Immature natural killer cell (primary cell): ENCODE measurements at places on chromosomes 2 and 18. TPM values are rescaled to one million over a fixed set of nuclear protein-coding genes. Genes with fewer than 3 reads are reported as not detected.
A peak's percentile ranks its signal among the peaks of the same experiment; 100 is the strongest.

- no peak for DNase-seq
- peaks cover 16% of the 10 kb centered on the region for H3K27me3 ChIP-seq
- H3K4me1 ChIP-seq = no peaks in the 10 kb centered on the region
- no peak overlapping the region for H3K27ac ChIP-seq
Measured at GRCh38 chr2:26838121-26838906, 9.6 kb upstream of the DPYSL5 start.

The UGT1A1 gene
- not detected for polyA plus RNA-seq

- H3K27ac ChIP-seq = no peak overlapping the region
- peaks cover 13% of the 10 kb centered on the region for H3K27me3 ChIP-seq
- DNase-seq = no peak
- H3K4me3 ChIP-seq = peak overlapping the region; percentile 67
- peaks cover 13% of the 10 kb centered on the region for H3K4me1 ChIP-seq
Measured at GRCh38 chr2:88199912-88200682, 30.0 kb downstream of the THNSL2 start.

GRCh38 chr18:63470751-63471150 is 6.0 kb upstream of the SERPINB5 start:
- peaks cover 7% of the 10 kb centered on the region for H3K27me3 ChIP-seq
- no peak for DNase-seq
- H3K4me1 ChIP-seq = no peaks in the 10 kb centered on the region
- no peak overlapping the region for H3K4me3 ChIP-seq
- H3K27ac ChIP-seq = no peak overlapping the region

The UPP2 gene
- not detected for polyA plus RNA-seq

GRCh38 chr18:64403784-64404503 is 255.1 kb upstream of the LINC00305 start:
- H3K4me3 ChIP-seq = no peak overlapping the region
- no peak for DNase-seq
- H3K27ac ChIP-seq = no peak overlapping the region
- no peaks in the 10 kb centered on the region for H3K36me3 ChIP-seq

The MFF gene
- 159 TPM for polyA plus RNA-seq

The IL37 gene
- polyA plus RNA-seq = not detected

The UGT1A9 gene
- not detected for polyA plus RNA-seq

DNA sequence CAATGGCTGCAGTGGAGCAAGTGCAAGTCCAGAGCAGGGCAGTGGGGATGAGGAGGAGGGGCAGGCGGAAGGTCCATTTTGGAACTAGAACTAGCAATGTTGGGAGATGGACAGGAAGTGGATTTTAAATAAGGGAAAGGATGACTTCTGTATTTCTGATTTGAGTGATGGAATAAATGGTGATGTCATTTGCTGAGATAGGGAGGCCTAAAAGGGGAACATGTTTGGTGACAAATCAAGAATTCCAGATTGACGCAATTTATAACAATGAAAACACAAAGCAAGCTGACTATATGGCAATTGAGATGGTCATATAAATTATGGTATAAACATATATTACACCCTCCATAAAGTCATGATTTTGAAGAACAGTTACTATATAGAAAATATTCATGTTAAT is 209.3 kb downstream of the SS18 start:
- no peak overlapping the region for H3K27ac ChIP-seq
- H3K4me3 ChIP-seq = no peak overlapping the region
- no peaks in the 10 kb centered on the region for H3K4me1 ChIP-seq
- H3K36me3 ChIP-seq = peaks cover 5% of the 10 kb centered on the region

GRCh38 chr2:65198737-65199136 is 28.9 kb upstream of the ACTR2 start:
- H3K27ac ChIP-seq = no peak overlapping the region
- H3K36me3 ChIP-seq = no peaks in the 10 kb centered on the region
- H3K4me3 ChIP-seq = no peak overlapping the region

DNA sequence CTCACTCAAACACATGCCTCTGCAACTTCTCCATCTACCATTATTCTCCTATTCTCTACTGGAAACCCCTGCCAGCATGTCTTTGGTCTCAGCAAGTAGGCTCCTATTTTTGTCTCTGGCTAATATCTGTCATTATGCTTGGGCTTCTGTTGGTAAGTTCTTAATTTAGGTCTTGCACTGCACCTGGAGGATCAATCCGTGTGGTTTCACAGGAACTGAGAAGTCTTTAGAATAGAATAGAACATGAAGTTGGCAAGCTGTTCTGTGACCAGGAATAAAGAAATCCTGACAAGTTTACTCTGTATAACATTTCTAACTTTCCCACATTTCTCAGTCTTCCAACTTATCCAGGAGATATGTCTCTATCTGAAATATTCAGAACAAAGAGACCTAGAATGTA is 219.5 kb upstream of the GYPC start:
- H3K27me3 ChIP-seq = peaks cover 6% of the 10 kb centered on the region
- DNase-seq = no peak
- H3K36me3 ChIP-seq = no peaks in the 10 kb centered on the region
- H3K4me1 ChIP-seq = no peaks in the 10 kb centered on the region

The SMARCAL1 gene
- 15.2 TPM for polyA plus RNA-seq

DNA sequence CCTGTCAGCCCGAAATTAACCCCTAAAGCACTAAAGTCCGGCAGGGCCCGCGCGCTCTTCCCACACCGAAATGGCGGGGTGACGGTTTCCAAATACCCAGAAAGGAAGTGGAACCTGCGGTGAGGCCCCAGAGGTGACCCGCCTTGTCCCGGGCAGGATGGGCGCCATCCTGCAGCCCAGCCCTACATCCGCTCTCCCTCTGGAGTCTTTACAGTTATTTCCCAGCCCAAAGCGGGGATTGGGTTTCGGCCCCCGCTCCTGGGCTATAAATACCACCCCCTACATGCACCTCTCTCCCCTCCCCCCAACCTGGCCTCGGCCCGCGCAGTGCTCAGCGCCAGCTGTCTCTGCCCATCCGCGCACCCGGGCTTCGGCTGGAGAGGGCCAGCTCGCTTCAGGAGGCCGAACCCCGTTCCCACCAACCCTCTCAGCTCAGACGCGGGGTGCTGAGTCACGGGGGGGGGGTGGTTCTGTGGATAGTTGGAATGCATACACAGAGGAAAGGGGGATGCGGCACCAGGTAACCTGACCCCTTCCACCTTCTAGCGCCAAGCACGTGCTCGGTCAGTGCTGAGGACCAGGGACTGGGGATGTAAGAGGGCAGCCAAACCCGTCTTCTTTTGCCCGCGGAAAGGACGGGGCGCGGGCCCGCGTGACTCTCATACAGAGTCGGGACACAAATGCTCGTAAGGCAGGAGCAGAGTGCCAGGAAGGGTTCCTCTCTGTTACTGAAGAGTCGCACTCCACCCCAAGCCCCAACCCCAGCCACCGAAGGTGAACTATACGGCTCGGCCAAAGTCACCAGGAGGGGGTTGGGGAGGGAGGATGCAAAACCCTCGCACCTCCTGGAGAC is at the start of gene TUBA4B:
Gene TUBA4B, plus strand, starts transcription at position 344 of the 853 bp plus-strand sequence. Its CDS starts 165 bp downstream, at position 509.
- peaks cover 12% of the 10 kb centered on the region for H3K36me3 ChIP-seq
- peak; percentile 56 for DNase-seq
- H3K4me3 ChIP-seq = peak within 1 kb of the TSS; percentile 86
- H3K27me3 ChIP-seq = peaks cover 15% of the 10 kb centered on the region
